Tibial nerve (tissue), 4 donors: ENCODE measurements at places on chromosomes 11 and 22. TPM values are rescaled to one million over a fixed set of nuclear protein-coding genes. Genes with fewer than 3 reads are reported as not detected.

DNA sequence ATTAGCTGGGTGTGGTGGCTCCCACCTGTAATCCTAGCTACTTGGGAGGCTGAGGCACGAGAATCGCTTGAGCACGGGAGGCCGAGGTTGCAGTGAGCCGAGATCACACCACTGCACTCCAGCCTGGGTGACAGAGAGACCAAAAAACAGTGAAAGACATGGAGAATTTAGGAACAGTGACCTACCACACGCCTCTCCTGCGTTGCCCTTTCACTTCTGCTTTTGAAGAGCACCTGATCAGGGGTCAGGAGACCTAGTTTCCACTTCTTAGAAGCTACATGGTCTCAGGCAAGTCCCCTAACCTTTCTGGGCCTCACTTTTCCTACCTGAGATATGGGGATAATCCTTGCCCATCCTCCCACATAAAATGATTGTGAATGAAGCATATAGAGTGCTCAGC, 12.2 kb downstream of the SLC35C1 start:
- H3K27me3 ChIP-seq = no peaks in the 10 kb centered on the region
- H3K4me3 ChIP-seq = no peak overlapping the region
- no peaks in the 10 kb centered on the region for H3K4me1 ChIP-seq
- no peak for DNase-seq
- H3K36me3 ChIP-seq = no peaks in the 10 kb centered on the region

DNA sequence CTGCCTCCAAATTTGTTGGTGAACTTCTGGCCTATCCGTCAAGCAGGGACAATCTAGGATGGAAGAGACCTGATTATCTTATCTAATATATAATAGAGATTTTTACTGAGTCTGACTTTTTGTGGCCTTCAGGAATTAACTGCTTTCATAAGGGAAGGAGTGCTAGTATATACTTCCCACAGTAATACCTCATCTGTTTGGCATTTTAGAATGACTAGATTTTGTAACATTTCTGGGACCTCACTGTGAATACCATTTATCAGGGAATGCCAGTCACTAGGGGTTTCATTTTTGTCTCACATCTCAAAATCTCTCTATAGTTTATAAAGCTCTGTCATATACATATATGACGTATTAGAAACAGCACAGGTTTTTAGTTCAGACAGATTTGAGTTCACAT, 114.3 kb downstream of the INSC start:
- no peaks in the 10 kb centered on the region for H3K27me3 ChIP-seq
- no peak overlapping the region for H3K4me3 ChIP-seq
- H3K36me3 ChIP-seq = no peaks in the 10 kb centered on the region
- no peaks in the 10 kb centered on the region for H3K4me1 ChIP-seq
- DNase-seq = no peak

GRCh38 chr11:59173964-59174663, 2.2 kb downstream of the DTX4 start:
- H3K27me3 ChIP-seq = no peaks in the 10 kb centered on the region
- H3K4me3 ChIP-seq = peak overlapping the region; percentile 50
- H3K27ac ChIP-seq = peak overlapping the region; percentile 91

GRCh38 chr11:97229936-97230335, 840.1 kb downstream of the JRKL start:
- no peak overlapping the region for H3K4me3 ChIP-seq
- H3K36me3 ChIP-seq = no peaks in the 10 kb centered on the region
- H3K27me3 ChIP-seq = no peaks in the 10 kb centered on the region
- no peaks in the 10 kb centered on the region for H3K4me1 ChIP-seq
- H3K27ac ChIP-seq = no peak overlapping the region

DNA sequence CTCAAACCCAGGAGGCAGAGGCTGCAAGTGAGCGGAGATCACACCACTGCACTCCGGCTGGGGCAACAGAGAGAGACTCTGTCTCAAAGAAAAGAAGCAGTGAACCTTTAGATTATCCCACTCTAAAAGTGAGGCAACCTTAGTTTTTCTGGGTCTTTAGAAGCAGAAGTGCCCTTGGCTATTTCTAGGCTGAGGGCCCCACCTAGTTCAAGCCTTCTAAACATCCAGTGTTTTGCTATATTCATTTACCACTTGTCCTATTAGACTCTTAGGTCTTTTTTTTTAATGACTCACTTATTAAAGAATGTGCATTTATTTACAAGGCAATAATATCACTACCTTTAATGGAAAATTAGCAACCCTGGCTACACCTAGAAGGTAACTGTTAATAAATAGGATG, 16.7 kb upstream of the EHF start:
- H3K4me1 ChIP-seq = no peaks in the 10 kb centered on the region
- H3K4me3 ChIP-seq = no peak overlapping the region
- no peaks in the 10 kb centered on the region for H3K36me3 ChIP-seq
- DNase-seq = no peak
- H3K27me3 ChIP-seq = no peaks in the 10 kb centered on the region

- H3K27me3 ChIP-seq = no peaks in the 10 kb centered on the region
- H3K4me3 ChIP-seq = no peak overlapping the region
- H3K27ac ChIP-seq = no peak overlapping the region
- no peak for DNase-seq
- no peaks in the 10 kb centered on the region for H3K4me1 ChIP-seq
These were observed 53.9 kb upstream of the ANO1 start for GRCh38 chr11:70024036-70024772.

DNA sequence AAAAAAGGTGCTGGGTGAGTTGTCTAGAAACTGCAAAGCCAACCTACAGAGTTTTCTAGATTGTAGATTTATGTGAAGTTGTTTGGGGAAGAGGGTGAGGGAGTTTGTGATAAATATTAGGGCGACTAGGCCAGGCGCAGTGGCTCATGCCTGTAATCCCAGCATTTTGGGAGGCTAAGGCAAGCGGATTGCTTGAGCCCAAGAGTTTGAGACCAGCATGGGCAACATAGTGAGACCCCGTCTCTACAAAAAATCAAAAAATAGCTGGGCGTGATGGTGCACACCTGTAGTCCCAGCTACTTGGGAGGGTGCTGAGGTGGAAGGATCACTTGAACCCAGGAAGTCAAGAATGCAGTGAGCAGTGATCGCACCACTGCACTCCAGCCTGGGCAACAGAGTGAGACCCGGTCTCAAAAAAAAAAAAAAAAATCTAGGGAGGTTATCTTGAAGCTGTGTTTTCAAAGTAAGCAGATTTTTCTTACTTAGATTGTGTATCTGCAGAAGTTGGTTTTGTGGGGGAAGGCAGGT, 844 bp downstream of the APOL6 start:
- no peak for DNase-seq
- H3K27ac ChIP-seq = peak overlapping the region; percentile 68
- peak overlapping the region; percentile 43 for H3K4me3 ChIP-seq
- peaks cover 22% of the 10 kb centered on the region for H3K4me1 ChIP-seq
- no peaks in the 10 kb centered on the region for H3K27me3 ChIP-seq
- no peaks in the 10 kb centered on the region for H3K36me3 ChIP-seq

DNA sequence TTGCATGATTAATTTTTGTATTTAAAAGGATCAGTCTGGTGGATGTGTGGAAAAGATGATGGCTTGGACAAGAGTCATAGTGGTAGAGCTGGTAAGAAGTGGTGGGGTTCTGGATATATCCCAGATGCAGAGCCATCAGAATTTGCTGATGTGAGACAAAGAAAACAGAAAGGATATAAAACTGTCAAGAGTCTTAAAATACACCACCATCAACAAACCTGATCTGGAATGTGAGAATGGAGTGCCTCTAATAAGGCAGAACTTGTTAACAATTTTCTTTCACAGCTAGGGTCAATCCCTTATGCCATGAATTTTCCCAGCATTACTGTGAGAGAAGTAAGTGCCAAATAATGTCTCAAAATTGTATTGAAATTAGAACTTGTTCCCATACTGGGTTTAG, 215.4 kb downstream of the METTL15 start:
- H3K27me3 ChIP-seq = no peaks in the 10 kb centered on the region
- no peak overlapping the region for H3K27ac ChIP-seq
- DNase-seq = no peak
- H3K4me1 ChIP-seq = no peaks in the 10 kb centered on the region
- no peak overlapping the region for H3K4me3 ChIP-seq

DNA sequence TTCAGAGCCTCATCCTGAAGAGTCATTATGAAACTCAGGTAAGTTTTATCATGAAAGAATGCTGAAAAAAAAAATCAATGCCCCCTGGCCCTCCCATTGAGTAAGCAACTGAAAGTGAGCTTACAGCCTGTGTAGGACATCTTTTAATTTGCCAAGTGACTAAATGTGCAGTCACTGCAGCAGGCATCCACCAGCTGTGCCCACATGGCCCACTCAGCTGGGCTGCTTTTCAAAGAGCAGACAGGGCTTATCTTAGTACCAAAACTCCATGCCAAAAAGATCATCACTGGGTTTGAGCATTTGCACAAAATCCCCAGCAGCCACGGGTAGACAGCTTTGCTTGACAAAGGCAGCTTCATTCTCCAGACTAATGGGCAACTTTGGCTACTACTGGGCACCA, 709.7 kb downstream of the NTM start:
- H3K27ac ChIP-seq = no peak overlapping the region
- H3K36me3 ChIP-seq = no peaks in the 10 kb centered on the region
- H3K4me1 ChIP-seq = no peaks in the 10 kb centered on the region
- no peak overlapping the region for H3K4me3 ChIP-seq
- no peak for DNase-seq
- H3K27me3 ChIP-seq = no peaks in the 10 kb centered on the region

DNA sequence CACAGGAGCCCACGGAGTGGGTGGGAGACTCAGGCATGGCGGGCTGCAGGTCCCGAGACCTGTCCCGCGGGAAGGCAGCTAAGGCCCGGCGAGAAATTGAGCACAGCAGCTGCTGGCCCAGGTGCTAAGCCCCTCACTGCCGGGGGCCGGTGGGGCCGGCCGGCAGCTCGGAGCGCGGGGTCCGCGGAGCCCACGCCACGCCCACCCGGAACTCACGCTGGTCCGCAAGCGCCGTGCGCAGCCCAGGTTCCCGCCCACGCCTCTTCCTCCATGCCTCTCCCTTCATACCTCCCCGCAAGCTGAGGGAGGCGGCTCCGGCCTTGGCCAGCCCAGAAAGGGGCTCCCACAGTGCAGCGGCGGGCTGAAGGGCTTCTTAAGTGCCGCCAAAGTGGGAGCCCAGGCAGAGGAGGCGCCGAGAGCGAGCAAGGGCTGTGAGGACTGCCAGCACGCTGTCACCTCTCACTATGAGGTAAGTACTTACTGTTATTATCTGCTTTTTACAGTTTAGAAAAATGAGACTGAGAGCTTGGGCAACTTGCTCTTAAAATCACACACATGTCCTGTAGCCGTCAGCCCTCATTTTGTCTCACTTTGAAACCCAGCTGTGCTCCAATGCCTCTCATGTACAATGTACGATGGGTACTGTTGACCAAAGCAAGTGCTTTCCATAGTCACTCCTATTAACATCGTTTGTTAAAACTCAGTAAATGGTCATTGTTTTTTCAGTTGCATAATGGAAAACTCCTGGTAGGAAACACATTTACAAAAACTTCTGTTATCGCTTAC, 12.2 kb upstream of the OR10D3 start:
- H3K27ac ChIP-seq = no peak overlapping the region
- H3K4me3 ChIP-seq = no peak overlapping the region
- H3K4me1 ChIP-seq = no peaks in the 10 kb centered on the region
- no peak for DNase-seq

GRCh38 chr22:46150034-46150654, at the start of gene PPARA:
TSS of gene PPARA (plus strand) at chr22:46150526. CDS start at chr22:46198384, 47,858 bp downstream.
- peak within 1 kb of the TSS; percentile 94 for H3K27ac ChIP-seq
- H3K36me3 ChIP-seq = peaks cover 19% of the 10 kb centered on the region
- no peaks in the 10 kb centered on the region for H3K4me1 ChIP-seq
- no peaks in the 10 kb centered on the region for H3K27me3 ChIP-seq
- H3K4me3 ChIP-seq = peak within 1 kb of the TSS; percentile 69

DNA sequence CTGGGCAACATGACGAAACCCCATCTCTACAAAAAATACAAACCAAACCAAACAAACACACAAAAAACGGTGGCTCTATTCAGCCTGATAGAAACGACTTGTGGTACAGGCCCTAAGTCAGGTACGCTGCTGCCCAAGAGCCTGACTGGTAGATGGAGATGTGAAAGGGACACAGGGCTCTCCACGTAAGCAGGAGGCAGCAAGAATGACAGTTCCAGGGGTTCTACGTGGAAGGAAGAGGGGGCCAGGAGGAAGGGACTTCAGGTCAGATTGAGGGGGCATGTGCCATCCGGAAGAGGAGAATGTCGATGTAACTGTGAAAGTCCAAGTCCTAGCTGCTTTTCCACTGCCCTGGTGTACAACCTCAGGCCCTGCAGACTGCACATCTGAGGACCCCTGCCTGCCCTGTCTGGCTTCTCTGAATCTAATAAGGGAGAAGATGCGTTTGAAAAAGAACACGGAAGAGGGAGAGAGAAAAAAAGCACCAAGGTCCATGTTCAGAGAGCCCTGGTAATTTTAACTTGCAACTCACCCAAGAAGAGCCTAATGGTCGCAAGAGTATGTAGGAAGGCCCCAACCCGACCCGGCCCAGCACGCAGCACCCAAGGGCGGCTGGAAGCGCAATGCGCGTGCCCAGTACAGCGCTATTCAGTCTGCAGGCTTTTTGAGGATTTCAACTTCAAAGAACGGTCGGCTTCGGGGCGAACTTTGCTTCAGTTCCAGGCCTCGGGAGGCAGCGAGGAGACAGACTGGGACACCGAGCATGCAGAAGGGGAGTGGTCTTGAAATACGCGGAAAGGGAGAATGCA, 909 bp upstream of the ZNRD2 start:
- DNase-seq = no peak
- no peaks in the 10 kb centered on the region for H3K4me1 ChIP-seq
- no peaks in the 10 kb centered on the region for H3K27me3 ChIP-seq
- H3K4me3 ChIP-seq = peak overlapping the region; percentile 61

- H3K27me3 ChIP-seq = no peaks in the 10 kb centered on the region
- no peak overlapping the region for H3K27ac ChIP-seq
- no peaks in the 10 kb centered on the region for H3K4me1 ChIP-seq
These were observed 16.0 kb upstream of the CCDC90B start for GRCh38 chr11:83302151-83302550.

The HIKESHI gene
- total RNA-seq = 34.8 TPM

The FAR1 gene
- total RNA-seq = 54.6 TPM

The GAB4 gene
- total RNA-seq = not detected

The ASCL2 gene
- total RNA-seq = 2.7 TPM

The ALX4 gene
- total RNA-seq = under 0.01 TPM

The MUS81 gene
- 55.9 TPM for total RNA-seq

The TRIM51G gene
- not detected for total RNA-seq

The SYT8 gene
- total RNA-seq = 0.39 TPM

The SCGB1C1 gene
- total RNA-seq = not detected

The APOBEC3F gene
- 4.4 TPM for total RNA-seq
